ENCODE measurements at places on chromosomes 7 and 10.

DNA sequence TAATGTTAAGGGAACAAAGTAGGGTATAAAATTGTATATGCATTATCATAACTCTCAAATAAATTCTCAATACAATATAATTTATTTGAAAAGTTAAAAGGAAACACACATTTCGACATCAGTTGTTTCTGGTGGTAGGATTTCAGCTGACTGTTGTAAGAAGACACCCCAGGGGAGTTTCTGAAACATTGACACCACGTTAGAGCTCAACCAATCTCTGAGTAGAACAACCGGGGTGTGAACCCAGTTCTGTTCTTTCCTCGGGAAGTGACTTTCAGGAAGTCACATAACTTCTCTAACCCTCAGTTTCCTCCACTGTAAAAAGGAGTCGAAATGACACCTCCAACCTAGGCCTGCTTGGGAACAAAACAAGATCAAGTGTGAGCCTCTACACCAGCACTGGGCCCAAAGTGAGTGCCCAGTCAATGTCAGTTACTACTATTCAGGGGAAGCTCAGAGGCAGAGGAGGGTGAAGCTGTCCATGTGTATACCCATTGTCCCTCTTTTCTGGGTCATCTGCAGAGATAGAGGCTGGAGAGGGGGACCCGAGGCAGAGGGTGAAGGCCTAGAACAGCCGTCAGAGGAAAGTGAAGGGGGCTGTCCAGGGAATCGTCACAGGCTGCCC is 67.1 kb downstream of the AOAH start:
- H3K27ac ChIP-seq = peak overlapping the region; percentile 55
- peaks cover 8% of the 10 kb centered on the region for H3K27me3 ChIP-seq
- no peak overlapping the region for H3K4me3 ChIP-seq
- H3K4me1 ChIP-seq = peaks cover 66% of the 10 kb centered on the region

DNA sequence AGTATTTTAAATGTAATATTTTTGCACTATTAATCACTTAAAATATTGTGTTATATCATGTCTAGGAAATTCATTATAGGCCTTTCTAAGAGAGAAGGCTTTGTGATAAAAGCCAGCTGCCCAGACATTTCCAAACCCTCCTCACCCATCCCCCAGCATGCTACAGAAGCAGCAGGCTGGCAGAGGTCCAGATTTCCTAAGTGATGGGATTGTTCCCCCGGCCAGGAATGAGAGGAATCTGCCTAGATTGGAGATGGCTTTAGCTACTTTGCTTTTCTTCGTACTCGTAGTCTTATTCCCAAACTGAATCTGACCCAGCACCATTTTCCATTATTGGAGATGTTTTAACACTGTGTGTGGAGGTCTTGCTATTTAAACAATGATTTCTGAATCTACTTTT is 29.4 kb downstream of the CDK14 start:
- no peak overlapping the region for H3K4me3 ChIP-seq
- H3K27me3 ChIP-seq = no peaks in the 10 kb centered on the region
- H3K36me3 ChIP-seq = peaks cover 4% of the 10 kb centered on the region
- peak overlapping the region; percentile 65 for H3K27ac ChIP-seq
- H3K4me1 ChIP-seq = peaks cover 44% of the 10 kb centered on the region

DNA sequence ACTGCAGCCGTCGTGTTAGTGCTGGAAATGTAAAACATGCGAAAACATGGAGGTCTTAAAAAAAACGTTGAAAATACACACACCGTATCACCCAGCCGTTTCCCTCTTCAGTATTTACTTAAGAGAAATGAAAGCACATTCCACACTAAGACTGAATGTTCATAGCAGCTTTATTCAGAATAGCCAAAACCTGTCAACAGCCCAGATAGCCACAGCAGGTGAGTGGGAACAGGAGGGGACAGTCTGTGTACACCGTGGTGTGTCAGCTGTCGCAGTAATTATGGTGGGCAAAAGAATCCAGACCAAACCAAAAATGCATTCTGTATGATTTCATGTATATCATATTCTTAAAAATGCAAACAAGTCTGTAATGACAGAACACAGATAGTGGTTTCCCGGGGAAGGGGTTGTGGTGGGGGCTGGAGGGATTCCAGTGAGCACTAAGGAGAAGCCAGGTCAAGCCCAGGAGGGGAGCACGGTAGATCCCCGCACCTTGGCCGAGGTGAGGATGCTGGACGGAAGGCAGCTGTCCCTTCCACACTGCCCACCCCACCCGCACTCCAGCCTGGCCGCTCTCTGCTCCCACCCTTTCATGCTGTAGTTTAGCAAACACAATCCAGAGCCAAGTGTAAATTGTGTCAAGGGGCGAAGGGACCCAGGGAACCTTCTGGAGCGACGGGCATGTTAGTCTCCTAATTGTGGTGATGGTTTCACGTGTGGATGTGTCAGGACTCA is 123.6 kb downstream of the NKX6-2 start:
- no peaks in the 10 kb centered on the region for H3K4me1 ChIP-seq
- peaks cover 14% of the 10 kb centered on the region for H3K36me3 ChIP-seq
- no peak overlapping the region for H3K27ac ChIP-seq

- no peak for DNase-seq
- peaks cover 8% of the 10 kb centered on the region for H3K27me3 ChIP-seq
- H3K27ac ChIP-seq = peak overlapping the region; percentile 52
- H3K4me3 ChIP-seq = peak overlapping the region; percentile 86
Measured at GRCh38 chr10:43361547-43362190, 9.8 kb upstream of the FXYD4 start.

GRCh38 chr7:41197769-41198168 is 505.1 kb downstream of the INHBA start:
- no peak overlapping the region for H3K27ac ChIP-seq
- no peak overlapping the region for H3K4me3 ChIP-seq
- peaks cover 4% of the 10 kb centered on the region for H3K4me1 ChIP-seq
- no peak for DNase-seq
- peaks cover 2% of the 10 kb centered on the region for H3K27me3 ChIP-seq
- H3K36me3 ChIP-seq = no peaks in the 10 kb centered on the region

GRCh38 chr10:27660711-27661110 is 84.9 kb downstream of the MKX start:
- H3K4me3 ChIP-seq = no peak overlapping the region
- DNase-seq = no peak
- H3K4me1 ChIP-seq = peaks cover 13% of the 10 kb centered on the region
- no peak overlapping the region for H3K27ac ChIP-seq
- no peaks in the 10 kb centered on the region for H3K36me3 ChIP-seq
- peaks cover 6% of the 10 kb centered on the region for H3K27me3 ChIP-seq

- H3K36me3 ChIP-seq = peaks cover 9% of the 10 kb centered on the region
- peaks cover 72% of the 10 kb centered on the region for H3K4me1 ChIP-seq
- no peak for DNase-seq
- H3K27ac ChIP-seq = peak overlapping the region; percentile 94
- peaks cover 3% of the 10 kb centered on the region for H3K27me3 ChIP-seq
Measured at GRCh38 chr7:112089551-112089950, 116.6 kb downstream of the DOCK4 start.

GRCh38 chr10:70054902-70055301 is 2.3 kb downstream of the MACROH2A2 start:
- H3K27me3 ChIP-seq = peaks cover 8% of the 10 kb centered on the region
- peak overlapping the region; percentile 90 for H3K4me3 ChIP-seq
- H3K4me1 ChIP-seq = peaks cover 26% of the 10 kb centered on the region
- DNase-seq = no peak

- H3K4me3 ChIP-seq = no peak overlapping the region
- no peak for DNase-seq
- peaks cover 8% of the 10 kb centered on the region for H3K4me1 ChIP-seq
- no peak overlapping the region for H3K27ac ChIP-seq
Measured at GRCh38 chr10:102274062-102274461, 28.7 kb downstream of the GBF1 start.

GRCh38 chr7:39987641-39988347 is 37.7 kb downstream of the CDK13 start:
- no peak for DNase-seq
- H3K27ac ChIP-seq = no peak overlapping the region
- H3K4me1 ChIP-seq = peaks cover 3% of the 10 kb centered on the region
- H3K4me3 ChIP-seq = no peak overlapping the region
- no peaks in the 10 kb centered on the region for H3K27me3 ChIP-seq

DNA sequence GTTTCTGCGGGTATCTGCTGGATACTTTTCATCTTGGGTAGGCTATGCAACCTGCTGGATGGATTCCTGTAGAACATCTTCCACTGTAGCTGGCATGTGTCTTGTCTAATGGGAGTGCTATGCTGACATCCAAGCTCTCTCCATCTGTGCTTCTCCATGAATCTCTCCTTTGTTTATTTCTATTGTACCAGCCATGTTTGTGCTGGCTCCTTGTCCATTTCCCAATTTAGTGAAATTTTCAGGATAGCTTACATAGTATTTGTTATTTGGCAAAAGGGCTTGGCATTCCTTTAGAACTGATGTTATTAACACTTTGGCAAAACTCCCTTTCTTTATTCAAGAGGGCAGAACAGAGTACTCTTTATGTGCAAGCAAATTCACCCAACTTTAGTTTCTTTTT is 198.0 kb downstream of the CSTF2T start:
- peaks cover 2% of the 10 kb centered on the region for H3K27me3 ChIP-seq
- H3K27ac ChIP-seq = no peak overlapping the region
- no peaks in the 10 kb centered on the region for H3K4me1 ChIP-seq
- no peaks in the 10 kb centered on the region for H3K36me3 ChIP-seq
- no peak for DNase-seq
- no peak overlapping the region for H3K4me3 ChIP-seq

DNA sequence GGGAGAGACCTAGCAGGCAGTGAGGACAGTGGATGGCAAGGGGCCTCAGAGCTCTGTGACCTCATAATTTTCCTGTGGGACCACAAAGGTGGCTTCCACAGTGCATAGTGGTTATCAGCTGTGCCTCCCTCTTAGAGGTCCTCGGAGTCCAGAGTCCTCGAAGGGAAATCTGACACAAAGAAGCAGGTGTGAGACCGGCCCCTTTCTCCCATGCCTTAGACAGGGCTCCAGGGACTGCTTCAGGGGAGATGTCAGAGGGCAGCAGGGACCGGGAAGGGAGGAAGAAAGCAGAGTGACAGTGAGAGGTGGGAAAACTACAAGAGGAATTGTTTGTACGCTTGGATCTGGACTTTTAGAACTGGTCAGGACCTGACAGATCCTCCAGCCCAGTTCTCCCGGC is 66.3 kb downstream of the BAMBI start:
- H3K27ac ChIP-seq = no peak overlapping the region
- no peak overlapping the region for H3K4me3 ChIP-seq
- DNase-seq = no peak
- H3K4me1 ChIP-seq = no peaks in the 10 kb centered on the region

GRCh38 chr10:130403153-130404075 is 267.2 kb downstream of the GLRX3 start:
- H3K36me3 ChIP-seq = peaks cover 9% of the 10 kb centered on the region
- H3K4me3 ChIP-seq = no peak overlapping the region
- H3K27ac ChIP-seq = no peak overlapping the region
- no peak for DNase-seq
- H3K27me3 ChIP-seq = peaks cover 3% of the 10 kb centered on the region

GRCh38 chr7:23474829-23475575 is 4.7 kb upstream of the IGF2BP3 start:
- DNase-seq = no peak
- H3K36me3 ChIP-seq = peaks cover 5% of the 10 kb centered on the region
- H3K4me1 ChIP-seq = peaks cover 27% of the 10 kb centered on the region
- H3K27me3 ChIP-seq = peaks cover 19% of the 10 kb centered on the region

DNA sequence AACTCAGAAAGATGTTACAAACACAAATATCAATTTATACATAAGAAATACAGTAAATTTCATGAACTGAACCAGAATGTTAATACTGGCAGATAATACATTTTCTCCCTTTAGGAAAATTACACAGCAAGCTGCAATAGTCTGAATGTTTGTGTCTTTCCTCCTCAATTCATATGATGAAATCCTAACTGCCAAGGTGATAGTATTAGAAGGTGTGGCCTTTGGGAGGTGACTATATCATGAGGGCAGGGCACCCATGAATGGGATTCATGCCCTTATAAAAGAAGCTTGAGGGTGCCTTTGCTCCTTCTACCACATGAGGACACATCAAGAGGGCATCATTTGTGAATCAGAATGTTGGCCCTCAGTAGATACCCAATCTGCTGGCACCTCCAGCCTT is 64.3 kb upstream of the GPR22 start:
- no peak overlapping the region for H3K4me3 ChIP-seq
- peaks cover 4% of the 10 kb centered on the region for H3K4me1 ChIP-seq
- H3K27me3 ChIP-seq = peaks cover 1% of the 10 kb centered on the region
- no peak overlapping the region for H3K27ac ChIP-seq
- H3K36me3 ChIP-seq = peaks cover under 1% of the 10 kb centered on the region

DNA sequence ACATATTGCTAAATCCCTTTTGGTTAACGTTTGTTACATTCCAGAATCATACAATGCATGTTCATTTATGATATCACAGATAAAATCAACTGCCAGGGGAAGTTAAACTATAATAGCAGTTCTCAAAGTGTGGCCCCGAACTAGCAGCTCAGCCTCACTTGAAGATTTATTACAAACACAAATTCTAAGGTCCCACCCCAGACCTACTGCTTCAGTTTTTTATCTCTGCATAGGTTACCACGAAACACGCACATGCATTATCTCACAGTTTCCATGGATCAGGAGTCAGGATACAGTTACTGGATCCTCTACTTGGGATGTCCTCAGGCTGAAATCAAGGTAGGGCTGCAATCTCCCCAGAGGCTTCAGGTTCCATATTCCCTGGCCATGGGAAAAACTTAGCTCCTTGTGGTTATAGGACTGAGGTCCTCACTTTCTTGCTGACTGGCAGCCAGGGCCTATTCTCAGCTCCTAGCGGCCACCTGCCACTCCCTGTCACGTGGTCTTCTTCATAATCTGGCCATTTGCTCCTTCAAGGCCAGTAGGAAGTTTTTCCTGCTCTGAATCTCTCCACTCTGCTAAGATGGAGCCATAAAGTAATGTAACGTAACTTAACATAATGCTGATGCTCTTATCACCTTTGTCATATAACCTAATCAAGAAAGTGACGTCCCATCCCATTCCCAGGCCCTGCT is 50.5 kb upstream of the YAE1 start:
- peaks cover 4% of the 10 kb centered on the region for H3K27me3 ChIP-seq
- H3K4me3 ChIP-seq = no peak overlapping the region
- H3K4me1 ChIP-seq = peaks cover 13% of the 10 kb centered on the region

DNA sequence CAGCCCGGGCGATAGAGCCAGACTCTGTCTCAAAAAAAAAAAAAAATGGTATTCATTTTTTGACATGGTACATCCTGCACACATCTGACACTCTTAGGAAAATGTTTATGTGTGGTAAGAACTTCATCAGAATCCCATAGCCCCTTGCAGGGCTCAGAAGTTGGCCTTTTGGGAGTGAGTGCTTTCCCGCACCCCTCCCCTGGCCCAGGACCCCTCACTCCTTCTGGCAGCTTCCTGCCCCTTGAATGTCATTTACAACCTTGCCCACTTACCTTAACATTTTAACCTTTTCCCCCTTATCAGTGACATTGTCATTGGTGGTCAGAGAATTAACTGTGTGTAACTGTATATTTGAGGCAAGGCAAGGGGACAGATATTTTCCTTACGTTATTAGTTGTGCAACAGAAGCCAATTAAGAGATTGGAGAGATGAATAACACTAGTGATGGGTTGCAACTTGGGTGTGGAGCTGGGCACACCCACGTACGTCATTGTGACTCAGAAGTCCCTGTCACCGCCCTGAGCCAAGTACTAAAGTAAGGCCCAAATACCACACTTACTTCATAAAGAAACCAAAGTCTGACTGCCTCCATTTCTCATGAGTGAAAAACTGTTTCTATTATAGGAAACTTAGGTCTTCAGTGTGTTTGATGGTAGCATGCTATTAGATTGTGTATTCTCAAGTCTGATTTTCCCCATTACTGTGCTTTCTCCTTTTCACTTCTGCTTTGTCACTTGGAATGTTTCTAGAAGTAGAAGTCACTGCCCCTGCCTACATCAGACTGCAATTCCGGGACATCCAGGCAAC is 31.6 kb downstream of the OGDH start:
- H3K4me1 ChIP-seq = peaks cover 29% of the 10 kb centered on the region
- H3K4me3 ChIP-seq = no peak overlapping the region
- peak overlapping the region; percentile 77 for H3K27ac ChIP-seq
- H3K27me3 ChIP-seq = peaks cover 3% of the 10 kb centered on the region
- no peak for DNase-seq
